Stimulated activated CD4-positive, alpha-beta T cell treated with anti-CD3 and anti-CD28 coated beads, Interleukin-1b, Interleukin-23, amount 100 ng/mL, for 1 hour (primary cell): ENCODE measurements at places on chromosomes 6 and 20.

DNA sequence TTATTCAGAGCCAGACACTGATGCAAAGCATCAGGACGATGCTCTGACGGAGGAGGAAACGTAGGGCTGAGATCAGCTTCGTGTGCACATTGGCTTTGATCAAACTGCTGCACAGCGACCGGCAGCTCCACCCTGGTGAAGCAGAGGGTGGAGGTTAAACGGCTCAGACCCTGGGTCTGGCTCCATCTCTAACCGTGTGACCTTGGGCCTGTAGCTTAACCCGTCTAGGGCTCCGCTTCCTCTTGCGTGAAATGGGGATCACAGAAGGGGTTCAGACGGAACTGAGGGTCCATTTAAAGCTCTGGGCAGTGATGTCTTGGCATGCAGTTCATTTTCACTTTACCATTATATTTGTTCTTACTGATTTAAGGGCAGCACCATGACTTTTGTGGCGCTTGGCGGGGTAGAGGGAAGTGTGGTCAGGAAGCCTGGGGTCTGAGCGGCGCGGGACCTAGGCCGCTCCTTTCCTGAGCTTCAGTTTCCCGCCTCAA, 644 bp downstream of the RBL1 start:
- DNase-seq = no peak

DNA sequence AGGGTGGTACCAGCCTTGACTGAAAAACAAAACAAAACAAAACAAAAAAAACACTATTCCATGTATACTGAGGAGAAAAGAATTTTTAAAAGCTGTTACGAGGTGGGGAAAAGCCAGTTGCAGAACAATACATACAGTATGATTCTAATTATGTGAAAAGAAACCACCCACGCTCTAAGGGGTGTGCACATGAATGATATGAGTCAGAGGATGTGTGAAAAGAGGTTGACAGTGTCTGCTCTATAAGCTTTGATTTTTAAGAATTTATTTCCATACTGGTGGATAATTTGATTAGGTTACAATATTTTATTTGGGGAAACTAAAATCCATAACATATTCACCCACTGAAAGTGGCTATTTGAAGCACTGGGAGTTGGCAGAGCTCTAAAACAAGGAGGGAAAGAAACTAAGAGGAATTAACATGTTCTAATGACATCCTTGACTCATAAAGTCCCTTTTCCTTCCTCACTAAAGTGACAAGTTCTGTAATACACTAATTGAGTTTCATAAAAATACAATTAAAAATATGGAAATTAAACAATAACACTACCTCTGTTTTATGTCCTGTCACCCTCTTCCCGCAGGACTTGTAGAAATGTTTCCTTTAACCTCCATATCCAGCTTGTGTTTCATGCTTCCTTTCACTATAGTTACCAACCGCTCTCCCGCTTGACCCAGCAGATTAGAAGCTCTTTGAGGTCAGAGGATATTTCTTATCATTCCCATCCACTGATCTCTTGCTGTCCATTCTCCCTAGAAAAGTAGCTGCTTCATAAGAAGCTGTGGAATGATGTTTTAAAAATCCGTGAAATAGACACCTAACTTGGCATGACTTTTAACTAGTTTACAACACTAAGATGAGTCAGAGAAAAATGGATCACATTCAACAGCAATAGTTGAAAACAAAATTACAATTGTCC, 118.6 kb upstream of the CCDC28A start:
- no peak for DNase-seq

DNA sequence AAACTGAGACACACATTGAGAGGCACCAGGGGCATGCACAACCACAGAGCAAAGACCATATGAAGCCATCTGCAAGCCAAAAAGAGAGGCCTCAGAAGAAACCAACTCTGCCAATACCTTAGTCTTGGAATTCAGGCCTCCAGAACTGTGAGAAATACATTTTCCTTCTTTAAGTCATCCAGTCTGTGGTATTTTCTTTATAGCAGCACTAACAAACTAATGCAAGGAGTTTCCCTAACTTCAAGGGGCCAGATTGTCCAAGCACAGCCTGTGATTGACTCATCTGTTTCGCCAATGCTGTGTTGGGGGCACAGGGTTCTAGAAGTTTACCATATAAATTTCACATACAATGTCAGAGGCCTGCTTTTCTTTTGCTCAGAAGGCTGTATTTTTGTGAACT, 364.6 kb downstream of the GJA1 start:
- DNase-seq = no peak

- no peak for DNase-seq
These were observed 150.4 kb downstream of the INSM1 start for GRCh38 chr20:20518263-20518662.

DNA sequence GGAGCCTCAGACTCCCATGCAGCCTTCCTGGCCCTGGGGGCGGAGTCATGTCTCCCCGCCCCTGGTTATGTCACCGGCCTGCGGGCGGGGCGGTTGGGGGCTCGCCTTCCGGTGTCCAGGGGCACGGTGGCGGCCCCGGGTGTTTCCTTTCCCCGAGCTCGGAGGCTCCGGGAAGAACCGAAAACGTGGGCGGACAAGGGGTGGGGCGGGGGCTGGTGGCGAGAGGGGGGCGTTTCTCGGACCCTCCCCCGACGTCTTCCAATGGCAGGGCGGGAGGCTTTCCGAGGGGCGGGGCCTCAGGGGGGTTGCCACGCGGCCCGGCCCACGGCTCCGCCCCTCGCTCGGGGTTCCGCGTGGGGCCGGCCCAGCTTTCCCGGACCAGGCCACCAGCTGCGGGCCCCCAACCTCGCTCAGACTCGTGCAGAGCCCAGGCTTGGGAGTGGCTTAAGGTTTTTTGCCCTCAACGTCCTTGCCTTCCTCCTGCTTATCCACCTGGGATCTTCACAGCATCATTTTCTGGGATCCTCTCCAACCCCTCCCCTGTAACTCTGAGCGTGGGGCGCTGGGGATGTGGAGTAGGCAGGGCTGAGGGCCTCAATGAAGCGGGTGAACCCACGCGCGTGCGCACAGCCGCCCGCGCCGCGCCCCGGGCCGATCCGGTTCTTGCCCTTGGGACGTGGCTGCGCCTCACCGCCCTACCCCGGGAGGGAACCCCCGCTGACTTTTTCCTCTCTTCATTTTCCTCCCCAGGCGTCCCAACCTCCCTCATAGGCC, 2.1 kb upstream of the NRN1 start:
- DNase-seq = no peak

GRCh38 chr6:75931011-75931680, 141.3 kb downstream of the IMPG1 start:
- DNase-seq = no peak

DNA sequence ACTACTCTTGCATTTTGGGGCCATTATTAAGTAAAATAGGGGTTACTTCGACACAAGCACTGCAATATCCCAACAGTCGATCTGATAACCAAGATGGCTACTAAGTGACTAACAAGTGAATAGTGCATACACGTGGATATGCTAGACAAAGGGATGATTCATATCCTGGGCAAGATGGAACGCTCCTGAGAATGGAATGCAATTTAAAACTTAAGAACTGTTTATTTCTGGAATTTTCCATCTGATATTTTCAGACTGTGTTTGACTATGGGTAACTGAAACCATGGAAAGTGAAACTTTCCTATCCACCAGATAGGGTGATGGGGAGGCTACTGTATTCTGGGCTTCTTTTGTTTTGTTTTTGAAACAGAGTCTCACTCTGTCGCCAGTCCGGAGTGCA, 66.5 kb downstream of the ILRUN start:
- no peak for DNase-seq
